ENCODE measurements at places on chromosomes 7 and 10.

DNA sequence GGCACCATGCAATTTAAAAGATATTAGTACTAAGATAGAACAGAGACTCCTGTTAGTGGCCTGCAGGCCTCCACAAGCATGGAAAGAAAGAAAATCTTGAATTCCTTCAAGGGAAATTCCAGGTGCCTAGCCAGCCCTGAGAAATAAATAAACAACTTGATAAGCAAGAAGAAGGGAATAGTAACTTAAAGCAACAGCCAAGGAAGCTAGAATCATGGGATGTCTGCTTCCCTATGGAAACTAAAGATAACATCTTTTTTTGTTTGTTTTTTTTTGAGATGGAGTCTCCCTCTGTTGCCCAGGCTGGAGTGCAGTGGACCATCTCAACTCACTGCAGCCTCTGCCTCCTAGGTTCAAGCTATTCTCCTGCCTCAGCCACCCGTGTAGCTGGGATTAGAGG lies 128.6 kb downstream of the SKIDA1 start:
- no peak for DNase-seq

DNA sequence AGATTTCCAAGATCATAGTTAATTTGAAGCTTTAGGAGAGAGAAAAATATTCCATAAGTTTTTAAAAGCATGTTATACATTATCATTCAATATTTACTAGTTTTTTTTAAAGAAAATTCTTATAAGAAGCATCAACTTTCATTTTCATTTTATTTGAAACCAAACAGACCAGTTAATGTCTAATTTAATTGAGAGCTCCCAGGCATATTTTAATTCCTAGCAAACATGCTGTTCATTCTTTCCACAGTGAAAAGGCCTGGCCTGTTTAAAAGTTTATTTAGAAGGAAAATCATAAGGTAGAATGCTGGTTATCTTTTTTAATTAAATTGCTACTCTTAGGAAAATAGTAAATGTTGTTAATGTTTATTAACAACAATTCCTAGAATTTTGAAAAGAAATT lies 324.4 kb downstream of the PCLO start:
- no peak for DNase-seq

- no peak for DNase-seq
Observed at GRCh38 chr7:77327932-77328628, 88.1 kb downstream of the GSAP start.

DNA sequence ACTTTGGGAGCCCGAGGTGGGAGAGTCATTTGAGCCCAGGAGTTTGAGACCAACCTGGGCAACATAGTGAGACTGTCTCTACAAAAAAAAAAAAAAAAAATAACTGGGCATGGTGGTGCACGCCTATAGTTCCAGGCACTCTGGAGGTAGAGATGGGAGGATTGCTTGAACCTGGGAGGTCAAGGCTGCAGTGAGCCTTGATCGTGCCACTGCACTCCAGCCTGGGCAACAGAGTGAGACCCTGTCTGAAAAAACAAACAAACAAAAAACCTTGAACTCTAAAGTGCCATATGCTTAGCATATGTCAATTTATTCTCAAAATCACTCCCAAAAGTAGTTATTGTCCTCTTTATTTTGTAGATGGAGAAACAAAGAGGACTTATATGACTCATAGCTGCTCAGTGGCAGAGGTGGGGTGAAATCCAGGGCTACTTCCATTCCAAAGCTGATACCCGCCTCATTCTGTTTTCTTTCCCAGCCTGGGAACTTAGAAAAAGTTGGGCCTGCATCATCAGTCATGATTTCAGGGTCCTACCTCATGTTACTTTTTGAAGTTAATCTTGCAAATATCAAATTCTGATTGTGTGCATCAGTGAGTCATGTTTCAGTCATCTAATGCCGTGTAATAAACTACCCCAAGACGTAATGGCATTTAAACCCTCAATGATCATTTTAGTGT lies 13.3 kb downstream of the DHTKD1 start:
- no peak for DNase-seq

- DNase-seq: peak; percentile 25
Observed at GRCh38 chr10:114550756-114551635, 107.1 kb downstream of the ABLIM1 start.

GRCh38 chr10:37700886-37701780 lies 156.3 kb downstream of the ZNF248 start:
- no peak for DNase-seq

- DNase-seq: no peak
Observed at GRCh38 chr10:17381502-17382142, 72.8 kb downstream of the ST8SIA6 start.

- no peak for DNase-seq
Observed at GRCh38 chr10:49168831-49169500, 19.2 kb downstream of the TMEM273 start.

DNA sequence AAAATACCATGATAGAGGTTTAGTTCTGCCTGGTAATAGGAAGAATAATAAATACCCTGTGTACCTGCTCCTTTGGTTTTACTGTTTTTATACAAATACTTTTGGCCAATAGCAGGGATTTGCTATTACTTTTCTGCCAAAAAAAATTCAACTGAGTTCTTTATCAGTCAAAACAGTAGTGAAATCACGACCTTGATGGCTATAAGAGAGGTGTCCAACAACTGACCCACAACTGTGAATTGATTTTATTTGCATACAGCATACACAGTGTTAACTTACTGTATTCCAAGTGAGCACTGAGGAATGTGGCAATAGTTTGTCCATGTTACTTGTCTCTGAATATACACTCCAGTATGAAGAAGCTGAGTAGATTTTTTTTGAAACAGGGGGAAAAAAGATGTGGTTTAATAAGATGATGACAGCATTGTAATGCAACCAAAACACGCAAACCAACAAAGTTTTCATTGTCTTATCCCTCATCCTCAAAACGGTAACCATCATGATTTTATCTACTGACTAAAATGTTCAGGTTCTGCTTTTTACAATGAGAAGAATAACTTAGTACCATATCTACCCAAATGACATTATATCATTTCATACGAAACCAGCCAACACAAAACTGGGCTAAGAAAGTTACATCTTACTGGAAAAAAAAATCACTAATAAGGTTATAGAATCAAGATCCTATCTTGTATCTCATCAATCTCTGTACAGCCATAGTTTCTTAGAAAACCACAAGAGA lies 63.3 kb downstream of the GSAP start:
- DNase-seq: no peak

- DNase-seq: no peak
Observed at GRCh38 chr7:148620749-148621359, 30.3 kb downstream of the C7orf33 start.

DNA sequence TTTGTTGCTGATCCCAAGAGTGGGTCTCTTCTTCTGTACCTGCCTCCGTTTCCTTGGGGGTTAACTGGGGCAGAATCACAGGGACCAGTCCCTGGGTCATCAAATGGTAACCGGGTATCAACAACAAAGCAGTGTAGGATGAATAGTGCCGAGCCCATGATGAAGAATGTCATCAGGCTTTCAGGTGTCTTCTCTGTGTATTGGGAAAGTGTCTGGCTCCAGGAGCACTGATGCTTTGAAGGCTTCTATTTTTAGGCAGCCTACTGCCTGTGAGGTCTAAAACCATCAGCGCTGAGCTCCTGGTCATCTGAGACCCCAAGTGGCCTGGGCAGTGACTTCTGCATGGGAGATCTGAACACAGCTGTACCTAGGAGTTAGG lies 48.2 kb upstream of the SHH start:
- DNase-seq: no peak

DNA sequence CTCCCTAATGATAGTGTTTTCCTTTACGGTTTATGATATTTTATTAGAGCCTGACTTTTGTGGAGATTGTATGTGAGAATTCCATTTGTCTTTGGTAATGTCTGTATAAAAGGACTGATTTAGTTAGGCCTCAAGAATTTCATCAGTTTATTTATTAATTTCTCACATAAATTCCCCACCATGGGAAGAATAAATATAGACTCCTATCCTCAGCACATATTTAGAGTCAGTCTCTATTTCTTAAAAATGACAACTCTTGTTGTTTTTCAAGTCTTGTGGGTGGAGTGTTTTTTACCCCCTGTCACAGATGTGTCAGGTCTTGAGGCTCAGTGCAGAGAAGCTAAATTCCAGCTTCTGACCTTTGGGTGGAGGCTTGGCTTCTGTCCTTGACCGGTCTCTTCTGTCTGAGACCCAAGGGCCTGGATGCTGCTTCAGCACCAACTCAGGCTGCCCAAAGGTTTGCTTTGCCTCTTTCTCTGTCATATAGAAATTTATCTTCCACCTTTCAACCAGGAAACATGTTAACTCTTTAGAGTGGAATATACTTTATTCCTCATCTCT lies 117.3 kb upstream of the INHBA start:
- DNase-seq: no peak

DNA sequence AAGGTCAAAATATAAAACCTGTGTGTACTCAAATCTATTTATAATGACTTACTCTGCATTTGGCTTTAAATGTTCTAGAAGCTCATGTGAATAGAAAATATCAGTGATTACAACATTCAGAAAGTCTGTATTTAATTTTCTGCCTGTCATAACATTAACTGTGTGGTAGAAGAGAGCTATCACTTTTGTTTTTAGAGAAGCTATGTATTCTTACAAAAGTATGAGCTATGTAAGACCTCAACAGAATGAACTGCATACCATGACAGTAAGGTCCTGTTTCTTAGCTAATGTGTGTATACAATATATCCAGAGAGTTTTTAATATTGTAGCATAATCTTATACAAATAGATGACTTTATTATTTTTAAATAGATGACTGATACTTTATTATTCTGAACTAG lies 61.5 kb downstream of the PTN start:
- DNase-seq: no peak

DNA sequence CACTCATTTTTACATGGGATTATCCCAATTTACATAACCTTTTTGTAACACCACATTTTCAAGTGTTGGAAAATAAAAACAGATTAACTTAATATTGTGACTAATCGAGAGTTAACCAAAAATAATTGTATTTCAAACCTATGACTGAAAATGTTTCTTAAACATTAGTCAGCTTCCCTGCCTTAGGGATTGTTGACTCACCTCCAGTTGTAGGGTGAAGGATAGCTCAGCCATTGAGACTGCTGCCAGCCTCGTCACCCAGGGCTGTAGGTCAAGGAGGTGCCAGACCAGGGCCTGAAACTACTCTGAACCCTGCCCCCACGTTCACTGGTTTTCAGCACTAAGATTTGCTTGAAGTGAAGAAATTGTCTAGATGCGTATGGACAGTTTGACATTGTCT lies 351.2 kb downstream of the GFRA1 start:
- DNase-seq: no peak

DNA sequence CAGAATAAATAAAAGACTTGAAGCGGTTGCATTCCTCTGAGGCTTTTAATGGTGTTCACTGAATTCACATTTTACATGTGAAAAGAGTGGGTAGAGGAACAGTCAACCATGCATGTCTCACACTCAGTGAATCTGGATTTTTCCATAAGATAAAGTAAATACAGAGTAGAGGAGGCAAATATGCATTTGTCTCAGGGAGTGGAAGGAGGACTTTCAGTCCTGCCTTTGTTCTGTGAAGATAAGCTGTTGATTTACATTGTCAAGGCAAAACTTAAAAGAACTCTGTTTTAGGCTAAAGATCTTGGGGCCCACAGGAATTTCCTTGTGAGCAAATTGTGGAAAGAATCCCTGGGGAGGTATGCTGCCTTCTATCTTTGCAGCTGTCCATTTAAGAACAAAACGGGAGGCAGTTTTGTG lies 825.3 kb upstream of the MBL2 start:
- DNase-seq: no peak

DNA sequence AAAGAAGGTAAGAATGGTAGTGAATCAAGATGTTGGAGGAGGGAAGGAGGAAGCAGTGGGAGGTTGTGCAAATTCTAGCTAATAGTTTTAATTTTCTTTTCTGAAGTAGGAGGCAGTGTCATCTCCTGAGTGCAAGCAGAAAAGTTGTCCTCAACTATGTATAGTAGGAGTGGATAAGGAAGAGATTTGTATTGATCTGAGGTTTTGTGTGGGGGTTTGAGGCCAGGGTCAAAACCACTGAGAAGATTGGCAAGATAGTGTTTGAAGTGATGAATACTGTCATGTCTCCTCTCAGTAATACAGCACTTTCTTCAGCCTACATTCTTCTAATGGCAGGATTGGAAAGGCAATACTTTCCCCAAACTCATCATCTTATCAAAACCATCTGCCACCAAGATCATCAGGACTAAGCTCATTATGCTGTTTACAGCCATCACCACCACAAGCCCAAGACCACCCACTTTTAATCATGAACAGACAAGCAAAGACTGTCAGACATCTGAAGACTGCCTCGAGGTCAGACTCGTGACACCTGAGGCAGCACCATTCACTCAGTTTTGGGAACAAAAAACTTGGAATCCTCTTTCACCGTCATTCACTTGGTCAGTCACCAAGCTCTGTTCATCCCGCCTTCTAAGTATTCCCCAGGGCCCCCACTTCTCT lies 1.5 kb upstream of the MIOS start:
- DNase-seq: no peak

DNA sequence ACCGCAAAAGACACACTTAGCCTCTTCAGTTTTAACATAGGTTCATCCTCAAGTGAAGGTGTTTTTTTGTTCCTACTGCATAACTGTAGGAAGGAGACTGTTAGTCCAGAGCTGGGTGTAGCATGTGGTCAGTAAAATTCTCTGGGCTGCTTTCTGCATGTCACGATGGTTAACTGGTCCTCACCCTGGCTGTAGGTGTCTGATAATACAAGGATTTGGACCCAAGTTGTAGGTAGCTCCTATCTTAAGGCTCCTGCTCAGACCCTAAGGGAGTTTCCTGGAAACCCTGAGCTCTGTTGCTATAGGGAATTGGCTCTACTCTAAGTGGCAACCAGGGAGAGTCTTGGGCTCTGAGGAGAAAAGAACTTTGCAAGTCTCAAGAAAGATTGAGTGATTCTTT lies 112.9 kb downstream of the SAMD9 start:
- DNase-seq: no peak

All from T-helper 2 cell (primary cell).